Memory B cell (primary cell): ENCODE measurements at places on chromosomes 1 and 21.

DNA sequence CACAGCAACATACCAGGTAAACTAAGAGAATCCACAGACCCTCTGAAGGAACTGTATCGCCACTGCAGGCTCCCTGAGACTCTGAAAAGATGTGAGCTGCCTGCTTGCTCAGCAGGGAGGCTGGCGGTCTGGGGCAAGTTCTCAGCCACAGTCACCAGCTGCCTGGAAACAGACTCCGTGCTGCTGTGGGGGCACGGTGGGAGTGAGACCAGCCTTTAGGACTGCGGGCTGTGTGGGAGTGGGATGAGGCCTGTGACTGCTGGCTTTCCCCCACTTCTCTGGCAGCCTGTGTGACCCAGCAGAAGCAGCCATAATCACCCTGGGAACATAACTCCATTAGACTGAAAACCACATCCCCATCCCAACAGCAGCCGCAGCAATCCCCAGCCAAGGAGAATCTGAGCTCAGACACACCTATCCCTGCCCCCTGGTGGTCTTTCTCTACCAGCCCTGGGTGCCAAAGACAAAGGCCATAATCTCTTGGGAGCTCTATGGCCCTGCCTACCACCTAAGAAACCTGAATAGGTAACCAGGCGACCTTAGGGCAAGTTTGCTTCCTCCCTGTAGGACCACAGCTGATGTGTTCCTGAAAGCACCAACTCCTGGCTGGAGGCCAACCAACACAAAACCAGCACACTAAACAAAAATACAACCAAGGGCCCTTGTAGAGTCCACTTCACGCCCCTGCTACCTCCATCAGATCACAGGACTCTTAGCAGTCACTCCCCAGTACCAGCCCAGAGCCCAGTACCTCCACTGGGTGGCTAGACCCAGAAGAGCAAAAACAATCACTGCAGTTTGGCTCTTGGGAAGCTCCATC lies 151.5 kb downstream of the SMYD3 start:
- no peak for DNase-seq

DNA sequence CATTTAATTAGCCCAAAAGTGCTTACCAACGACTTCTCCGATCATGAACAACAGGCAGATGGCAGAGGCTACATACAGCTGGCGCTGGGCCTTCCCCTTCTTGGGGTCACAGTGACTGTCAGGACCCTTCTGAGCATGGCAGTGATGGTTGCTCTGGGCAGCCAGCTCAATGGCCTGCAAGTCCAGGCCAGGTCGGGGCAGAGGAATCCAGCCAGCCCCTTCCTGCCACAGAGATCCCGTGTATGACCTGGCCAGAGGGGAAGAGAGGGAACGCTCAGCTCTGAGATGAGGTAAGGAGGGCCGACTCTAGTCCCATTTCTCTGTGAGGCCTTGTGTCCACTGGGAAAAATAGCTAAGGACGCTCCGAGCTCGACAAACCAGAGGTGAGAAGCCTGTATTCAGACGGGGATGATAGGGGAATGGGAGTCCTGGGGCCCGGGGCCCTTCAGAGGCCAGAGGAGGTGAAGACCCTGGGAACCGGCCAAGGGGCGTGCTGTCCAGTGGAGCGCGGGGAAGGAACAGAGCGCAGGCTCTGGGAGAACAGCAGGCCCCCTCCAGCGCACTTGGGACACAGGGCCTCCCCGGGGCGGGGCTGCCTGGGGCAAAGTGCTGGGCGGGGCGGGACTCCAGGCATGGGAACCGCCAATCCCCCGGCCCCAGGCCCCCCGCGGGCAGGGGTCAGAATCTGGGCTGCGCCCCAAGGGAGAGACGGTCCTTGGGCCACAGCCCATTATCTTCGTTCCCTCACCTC lies 772 bp downstream of the SLC30A2 start:
- no peak for DNase-seq

DNA sequence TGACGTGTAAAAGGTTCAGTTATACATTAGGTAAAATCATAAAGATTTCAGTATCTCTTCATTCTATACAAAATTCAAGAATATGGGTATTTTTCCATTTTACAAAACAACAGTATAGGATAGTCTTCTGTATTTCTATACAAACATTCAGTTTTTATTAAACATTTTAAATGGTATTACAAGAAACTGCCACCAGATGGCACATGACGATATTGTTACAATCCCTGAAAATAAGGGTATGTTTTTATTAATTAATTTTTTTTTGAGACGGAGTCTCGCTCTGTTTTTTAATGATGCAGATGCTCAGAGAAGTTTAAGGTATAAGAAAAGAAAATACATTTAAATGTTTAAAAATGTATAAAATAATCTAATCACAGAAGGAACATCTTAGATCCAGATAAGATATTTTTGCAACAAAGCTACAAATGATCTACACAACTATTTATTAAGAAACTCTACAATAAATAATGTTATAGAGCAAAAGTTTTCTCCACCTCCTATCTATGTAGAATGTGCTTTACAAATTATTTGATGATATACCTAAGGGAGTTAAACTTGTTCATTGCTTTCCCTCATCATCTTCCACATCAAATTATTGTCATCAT lies 23.5 kb upstream of the RSBN1 start:
- peak; percentile 49 for DNase-seq

DNA sequence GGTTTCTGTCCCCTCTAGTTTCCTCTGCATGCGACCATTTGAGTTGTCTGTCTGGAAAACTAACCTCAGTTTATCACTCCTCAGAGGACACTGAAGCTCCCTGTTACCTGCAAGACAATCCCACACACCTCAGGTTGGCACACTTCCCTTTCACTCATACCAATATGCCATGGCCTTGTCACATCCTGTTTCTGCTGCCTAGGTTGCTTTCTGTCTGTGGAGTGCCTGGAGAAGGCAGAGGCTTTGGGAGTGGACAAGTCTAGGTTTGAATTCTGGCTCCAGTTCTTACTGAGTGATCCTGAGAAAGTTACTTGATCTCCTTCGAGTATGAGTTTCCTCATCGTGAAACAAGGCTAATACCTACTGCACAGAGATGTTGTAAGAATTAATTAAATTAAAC lies 171.5 kb upstream of the CACYBP start:
- DNase-seq, result no peak

GRCh38 chr1:219788091-219788490 lies 140.3 kb downstream of the SLC30A10 start:
- DNase-seq, result no peak

GRCh38 chr1:64473367-64473766 lies 3.4 kb downstream of the CACHD1 start:
- DNase-seq, result no peak

- DNase-seq, result no peak
Observed at GRCh38 chr1:226735576-226735975, 3.5 kb downstream of the ITPKB start.

DNA sequence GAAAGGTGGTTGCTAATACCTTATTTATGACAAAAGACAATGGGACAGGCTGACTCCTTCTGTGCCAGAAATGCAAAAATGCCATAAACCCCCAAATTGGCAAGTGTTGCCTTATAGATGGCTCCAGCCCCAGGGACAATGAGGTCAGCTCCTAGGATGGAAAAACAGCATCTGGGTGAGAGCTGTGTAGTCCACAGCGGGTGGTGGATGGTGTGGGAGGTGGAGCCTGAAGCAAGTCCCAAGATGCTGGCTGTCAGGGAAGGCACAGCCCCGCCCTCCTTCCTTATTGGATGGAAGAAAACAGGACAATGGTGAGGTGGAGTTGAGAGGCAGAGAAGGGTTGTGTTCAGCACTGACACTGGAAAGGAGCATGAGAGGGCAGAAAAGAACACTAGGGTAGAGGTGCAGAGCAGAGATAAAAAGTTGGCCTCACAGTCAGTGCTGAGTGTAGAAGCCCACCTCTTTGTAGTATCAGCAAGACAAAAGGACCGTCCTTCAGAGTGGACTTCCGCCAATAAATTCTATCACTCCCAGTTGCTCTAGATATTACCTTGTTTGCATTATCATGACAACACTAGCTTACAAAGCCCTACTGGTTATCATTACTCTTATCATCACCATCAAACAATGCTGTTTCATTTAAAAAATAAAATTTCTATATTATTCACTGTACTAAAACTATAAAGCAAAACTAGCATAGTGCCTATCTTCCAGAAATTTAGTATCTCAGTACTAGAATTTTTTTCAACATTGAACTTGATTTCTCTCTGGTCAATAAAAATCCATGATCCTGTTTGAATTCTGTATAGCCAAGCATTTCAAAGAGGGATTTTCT lies 3.7 kb upstream of the SDE2 start:
- no peak for DNase-seq

GRCh38 chr1:20540281-20540680 lies 12.1 kb upstream of the FAM43B start:
- DNase-seq, result no peak

GRCh38 chr1:9594471-9595155 lies 5.9 kb downstream of the TMEM201 start:
- no peak for DNase-seq

GRCh38 chr1:118949315-118949714 lies 38.8 kb downstream of the TBX15 start:
- no peak for DNase-seq

DNA sequence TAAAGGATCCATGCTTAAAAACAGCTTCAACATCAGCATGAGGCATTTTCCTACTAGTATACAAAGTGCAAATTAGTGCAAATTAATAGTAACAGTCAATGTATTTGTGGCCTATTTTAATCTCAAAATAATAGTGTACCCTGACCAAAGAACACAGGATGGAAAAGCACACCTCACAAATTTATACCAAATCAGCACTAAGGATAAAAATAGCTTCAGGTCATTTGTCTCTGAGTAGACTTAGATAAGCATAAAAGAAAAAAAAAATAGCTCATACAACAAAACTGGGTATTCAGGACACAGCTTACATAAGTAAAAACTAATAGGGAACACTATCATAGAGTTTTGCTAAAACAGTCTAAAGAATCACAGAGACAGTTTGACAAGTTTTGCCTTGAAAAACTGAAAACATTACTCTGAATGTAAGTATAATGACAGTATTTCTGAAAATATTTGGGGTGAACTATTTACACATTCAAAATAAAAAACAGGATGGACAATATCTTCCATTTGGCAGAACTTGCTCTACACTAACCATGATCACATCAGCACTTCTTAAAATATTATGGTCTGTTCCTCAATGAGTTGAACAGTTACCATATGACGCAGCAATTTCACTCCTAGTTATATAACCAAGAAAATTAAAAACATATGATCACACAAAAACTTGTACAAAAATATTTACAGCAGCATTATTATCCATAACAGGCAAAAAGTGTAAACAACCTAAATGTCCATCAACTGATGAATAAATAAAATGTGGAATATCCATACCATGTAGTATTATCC lies 46.3 kb downstream of the RNF115 start:
- DNase-seq, result no peak

DNA sequence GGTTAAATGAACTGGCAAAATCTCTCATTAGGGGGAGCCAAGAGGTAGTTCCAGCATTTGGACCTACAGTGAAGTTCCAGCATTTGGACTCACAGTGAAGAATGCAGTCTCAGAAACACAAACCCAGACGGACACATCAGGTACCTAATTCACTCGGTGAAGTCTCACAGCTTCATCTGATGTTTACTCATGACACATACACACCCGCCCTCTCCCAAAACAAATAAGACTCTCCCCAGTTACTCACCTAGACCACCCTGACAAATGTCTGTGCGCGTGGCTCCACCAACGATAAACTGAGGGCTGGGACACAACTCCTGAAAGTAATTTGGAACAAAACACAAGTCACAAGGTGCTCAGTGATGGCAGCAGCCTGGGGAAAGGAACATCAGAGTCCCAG lies 11.4 kb downstream of the CAPN8 start:
- DNase-seq, result no peak
